ENCODE measurements at places on chromosomes 2 and 18. TPM values are rescaled to one million over a fixed set of nuclear protein-coding genes. Genes with fewer than 3 reads are reported as not detected.
A peak's percentile ranks its signal among the peaks of the same experiment; 100 is the strongest.

CCDC148 gene
- not detected for polyA plus RNA-seq

NAT8 gene
- polyA plus RNA-seq = not detected

MYOM1 gene
- polyA plus RNA-seq = 1.4 TPM

MTX2 gene
- 36.2 TPM for polyA plus RNA-seq

DNA sequence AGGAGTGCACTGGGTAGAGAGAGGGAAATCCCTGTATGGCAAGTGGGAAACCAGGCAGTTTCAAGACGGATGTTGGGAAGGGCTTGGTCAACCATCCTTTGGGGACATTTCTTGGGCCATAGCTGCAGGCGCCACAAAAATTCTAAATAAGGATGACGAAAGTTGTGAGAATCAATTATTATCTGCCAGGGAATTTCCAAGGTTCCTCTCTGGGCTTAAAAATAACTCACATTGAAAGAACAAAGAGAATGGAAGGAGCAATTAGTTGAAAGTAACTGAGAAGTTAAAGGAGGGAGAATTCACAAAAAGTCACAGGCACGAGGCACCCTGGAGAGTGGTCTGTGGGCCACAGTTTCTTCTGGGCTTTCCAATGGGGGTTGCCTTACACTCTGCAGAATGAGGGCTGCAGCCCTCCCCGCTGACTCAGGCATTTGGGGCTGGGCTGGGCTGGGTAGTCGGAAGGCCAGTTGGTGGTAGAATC, 195.7 kb downstream of the SMAD7 start:
- peaks cover 22% of the 10 kb centered on the region for H3K36me3 ChIP-seq
- no peaks in the 10 kb centered on the region for H3K4me1 ChIP-seq
- no peak overlapping the region for H3K27ac ChIP-seq
- no peak for DNase-seq
- H3K4me3 ChIP-seq = no peak overlapping the region

C1QL2 gene
- polyA plus RNA-seq = not detected

SLC5A7 gene
- 0.18 TPM for polyA plus RNA-seq

DNA sequence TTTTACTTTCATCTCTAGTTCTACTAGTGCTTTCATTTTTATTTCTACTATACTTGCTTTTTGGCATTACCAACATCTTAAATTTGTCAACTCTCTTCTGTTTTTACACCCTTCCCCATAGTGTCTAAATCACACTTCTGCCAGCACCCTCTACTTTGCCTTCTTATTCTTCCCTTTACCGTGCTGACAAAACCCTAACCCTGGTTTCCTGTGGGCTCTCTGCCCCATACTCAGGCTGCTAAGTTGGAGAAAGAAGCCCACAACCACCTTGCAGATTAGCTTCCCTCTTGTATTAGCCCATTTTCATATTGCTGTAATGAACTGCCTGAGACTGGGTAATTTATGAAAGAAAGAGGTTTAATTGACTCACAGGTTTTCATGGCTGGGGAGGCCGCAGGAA, 24.8 kb downstream of the GIGYF2 start:
- DNase-seq = no peak
- H3K4me1 ChIP-seq = peaks cover 26% of the 10 kb centered on the region
- H3K4me3 ChIP-seq = no peak overlapping the region
- peaks cover 52% of the 10 kb centered on the region for H3K36me3 ChIP-seq
- no peaks in the 10 kb centered on the region for H3K27me3 ChIP-seq

DNA sequence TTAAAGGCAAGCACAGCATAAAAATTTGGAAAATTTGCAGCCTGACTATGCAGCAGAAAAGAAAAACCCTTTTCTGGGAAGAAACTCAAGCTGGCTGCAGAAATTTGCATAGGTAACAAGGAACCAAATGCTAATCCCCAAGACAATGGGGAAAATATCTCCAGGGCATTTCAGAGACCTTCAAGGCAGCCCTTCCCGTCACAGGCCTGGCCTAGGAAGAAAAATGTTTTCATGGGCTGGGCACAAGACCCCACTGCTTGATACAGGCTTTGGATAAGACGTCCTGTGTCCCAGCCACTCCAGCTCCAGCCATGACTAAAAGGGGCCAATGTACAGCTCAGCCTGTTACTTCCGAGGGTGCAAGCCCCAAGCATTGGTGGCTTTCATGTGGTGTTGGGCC, 717.6 kb downstream of the TDRD15 start:
- no peak overlapping the region for H3K27ac ChIP-seq
- H3K27me3 ChIP-seq = no peaks in the 10 kb centered on the region
- no peaks in the 10 kb centered on the region for H3K4me1 ChIP-seq
- no peak for DNase-seq
- H3K36me3 ChIP-seq = no peaks in the 10 kb centered on the region

GKN2 gene
- polyA plus RNA-seq = 1,349 TPM

DNA sequence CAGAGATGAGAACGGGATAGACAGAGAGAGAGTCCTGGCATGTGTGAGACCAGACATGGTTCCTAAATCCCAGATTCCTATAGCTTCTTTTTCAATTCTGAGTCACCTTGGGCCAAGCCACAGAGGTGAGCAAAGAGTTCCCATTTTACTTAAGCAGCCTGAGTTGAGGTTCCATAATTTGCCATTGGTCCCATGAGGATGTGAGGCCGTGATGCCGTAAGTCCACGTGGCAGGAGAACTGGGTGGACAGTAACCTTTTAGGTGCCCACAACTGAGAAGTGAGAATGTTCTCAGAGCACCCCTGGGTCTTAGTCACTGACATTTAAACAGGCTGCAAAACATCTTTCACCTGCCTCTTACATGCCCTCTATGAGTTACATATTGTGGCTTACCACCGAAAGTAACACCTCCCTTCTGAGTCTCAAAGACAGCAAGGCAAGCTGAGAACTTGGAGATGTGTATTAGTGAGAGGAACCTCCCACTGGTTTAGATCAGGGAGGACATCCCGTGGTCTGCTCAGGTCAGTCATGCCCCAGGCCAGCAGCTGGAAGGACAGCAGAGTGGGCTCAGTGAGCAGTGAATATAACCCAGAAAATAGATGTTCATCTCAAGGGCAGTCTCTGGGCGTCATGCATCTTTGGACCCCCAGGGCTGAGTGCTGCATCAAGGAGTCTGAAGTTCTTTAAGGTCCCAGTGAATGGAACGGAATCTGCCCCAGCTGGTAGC, 127.9 kb upstream of the LGALSL start:
- peak; percentile 59 for DNase-seq
- H3K27ac ChIP-seq = no peak overlapping the region
- no peak overlapping the region for H3K4me3 ChIP-seq
- no peaks in the 10 kb centered on the region for H3K36me3 ChIP-seq
- H3K27me3 ChIP-seq = no peaks in the 10 kb centered on the region
- H3K4me1 ChIP-seq = peaks cover 18% of the 10 kb centered on the region

- H3K27me3 ChIP-seq = no peaks in the 10 kb centered on the region
- H3K27ac ChIP-seq = no peak overlapping the region
- H3K4me1 ChIP-seq = peaks cover 6% of the 10 kb centered on the region
- peaks cover 18% of the 10 kb centered on the region for H3K36me3 ChIP-seq
- DNase-seq = no peak
Observed at GRCh38 chr2:16625759-16626158, 39.9 kb downstream of the CYRIA start.

SLC8A1 gene
- 0.31 TPM for polyA plus RNA-seq

GRCh38 chr2:105796791-105797190, 52.1 kb downstream of the NCK2 start:
- H3K27me3 ChIP-seq = no peaks in the 10 kb centered on the region
- H3K27ac ChIP-seq = peak overlapping the region; percentile 46
- no peak for DNase-seq
- H3K4me3 ChIP-seq = no peak overlapping the region

DNA sequence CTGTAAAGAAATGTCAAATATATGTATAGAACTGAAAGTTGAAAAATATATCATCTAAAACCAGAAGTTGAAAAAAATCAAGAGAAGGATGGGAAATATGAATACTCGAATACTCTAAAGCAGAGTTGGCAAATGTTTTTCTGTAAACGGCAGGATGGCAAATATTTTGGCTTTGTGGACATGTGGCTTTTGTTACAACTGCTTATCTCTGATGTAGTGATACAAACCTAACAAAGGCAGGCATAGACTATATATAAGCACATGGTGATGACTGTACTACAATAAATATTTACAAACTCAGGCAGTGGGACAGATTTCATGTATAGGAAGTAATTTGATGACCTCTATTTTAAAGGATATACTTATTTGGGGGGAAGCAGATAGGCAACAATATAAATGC, 224.6 kb upstream of the LRRTM4 start:
- no peak overlapping the region for H3K4me3 ChIP-seq
- no peaks in the 10 kb centered on the region for H3K27me3 ChIP-seq
- H3K36me3 ChIP-seq = no peaks in the 10 kb centered on the region

All from stomach (tissue), 19 donors.